ENCODE measurements at places on chromosomes 2 and 18. TPM values are rescaled to one million over a fixed set of nuclear protein-coding genes. Genes with fewer than 3 reads are reported as not detected.

TGFA gene
- total RNA-seq = 1.6 TPM

MAP3K19 gene
- not detected for total RNA-seq

HAAO gene
- 3.0 TPM for total RNA-seq

CELF4 gene
- 0.47 TPM for total RNA-seq

CD207 gene
- not detected for total RNA-seq

CYP1B1 gene
- 55.4 TPM for total RNA-seq

SLC38A11 gene
- total RNA-seq = 0.94 TPM

IRS1 gene
- 15.9 TPM for total RNA-seq

TUBB8B gene
- not detected for total RNA-seq

All from omental fat pad (tissue), 4 donors.